HT-29 (cell line): ENCODE measurements at places on chromosomes 7 and 10.

DNA sequence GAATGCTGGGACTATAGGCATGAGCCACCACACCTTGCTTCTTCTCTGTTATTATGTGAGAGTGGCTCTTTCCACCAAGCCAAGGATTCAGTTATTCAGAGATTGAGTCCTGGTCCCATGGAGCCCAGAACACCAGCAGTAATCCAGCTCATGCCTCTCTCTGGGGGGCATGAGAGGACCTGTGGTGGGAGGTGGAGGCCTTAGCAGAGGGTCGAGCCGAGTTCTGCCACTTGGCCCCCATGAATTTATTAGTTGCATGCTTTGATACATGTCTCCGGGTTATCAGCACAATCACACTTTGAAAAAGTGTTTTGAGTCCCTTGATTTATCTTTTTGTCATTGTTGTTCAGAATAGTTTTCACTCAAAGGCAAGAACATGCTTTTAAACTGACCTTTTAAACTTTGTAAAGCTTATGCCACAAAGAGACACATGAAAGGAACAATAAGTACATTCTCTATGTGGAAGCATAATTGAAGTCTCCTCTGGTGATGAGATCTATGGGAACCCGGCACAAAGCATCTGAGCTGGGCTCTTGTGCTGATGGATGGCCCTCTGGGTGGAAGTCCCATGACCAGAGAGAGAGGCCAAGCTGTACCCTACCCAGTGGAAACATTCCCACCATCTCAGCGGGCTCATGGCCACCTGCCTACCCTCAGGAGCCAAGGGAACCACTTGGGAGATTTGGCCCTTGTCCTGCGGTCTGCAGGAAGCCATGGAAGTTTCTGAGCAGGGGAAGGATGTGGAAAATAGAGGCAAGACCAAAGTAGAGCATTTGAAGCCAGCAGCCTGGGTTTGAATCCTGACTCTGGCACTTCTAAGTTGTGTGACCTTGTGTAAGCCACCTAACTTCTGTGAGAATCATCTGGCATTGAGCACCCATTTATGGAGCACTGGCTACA is 53.9 kb downstream of the MINDY4 start:
- no peak for DNase-seq

DNA sequence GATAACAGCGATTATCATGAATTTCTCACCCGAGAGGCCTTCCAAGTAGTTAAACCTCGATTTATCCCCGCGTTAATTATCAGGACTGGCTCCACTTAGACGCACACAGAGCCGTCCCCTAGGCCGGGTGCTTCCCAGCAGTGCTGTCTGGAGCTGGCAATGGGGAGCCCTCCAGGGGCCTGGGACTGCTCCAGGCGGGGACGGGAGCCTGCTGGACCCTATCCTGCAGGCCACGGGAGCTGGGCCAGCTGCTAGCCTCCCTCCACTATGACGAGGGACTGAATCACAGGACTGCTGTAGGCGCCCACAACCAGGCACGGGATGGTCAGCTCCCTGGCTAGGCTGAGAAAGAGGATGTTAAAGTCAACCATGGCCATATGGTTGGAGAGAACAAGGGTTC is 229.1 kb downstream of the ELFN1 start:
- DNase-seq = no peak

DNA sequence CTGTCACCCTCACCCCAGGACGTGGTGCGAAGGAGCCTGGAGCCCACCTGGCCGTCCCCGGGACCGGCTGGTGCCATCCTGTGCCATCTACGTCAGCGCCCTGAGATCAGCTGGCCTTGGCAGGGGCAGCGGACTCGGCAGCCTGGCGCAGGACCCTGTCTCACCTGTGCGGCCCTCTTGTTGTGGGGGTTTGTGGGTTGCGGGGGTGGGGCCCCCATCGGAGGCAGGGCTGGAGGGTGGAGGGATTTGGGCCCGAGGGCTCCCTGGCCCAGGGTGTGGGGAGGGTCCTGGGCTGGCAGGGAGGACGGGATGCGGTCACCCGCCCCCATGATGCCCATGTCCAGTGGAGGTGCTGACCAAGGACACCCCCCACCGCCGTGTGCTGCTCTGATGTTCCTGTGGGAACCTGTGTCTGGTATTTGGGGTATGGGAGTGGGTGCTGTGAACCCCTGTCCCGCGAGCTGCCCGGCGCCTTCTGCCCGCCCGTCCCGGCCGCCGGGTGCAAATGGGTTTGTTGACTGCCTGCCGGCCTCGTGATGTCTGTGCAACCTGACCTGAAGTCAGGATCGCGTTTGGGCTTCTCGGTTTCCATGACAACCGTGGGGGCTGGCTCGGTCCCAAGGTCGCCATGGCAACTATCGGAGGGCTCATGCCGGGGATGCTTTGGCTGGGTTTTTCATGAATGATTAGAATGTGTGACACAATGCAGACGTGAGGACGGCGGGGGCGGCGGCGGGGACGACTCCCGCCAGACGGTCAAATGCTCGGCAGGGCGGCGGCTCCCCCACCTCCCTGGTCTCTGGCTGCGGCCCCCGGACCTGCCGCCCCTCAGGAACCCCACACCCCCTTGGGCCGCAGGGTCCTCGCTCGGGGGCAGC is 7.3 kb downstream of the MAFK start:
- no peak for DNase-seq

DNA sequence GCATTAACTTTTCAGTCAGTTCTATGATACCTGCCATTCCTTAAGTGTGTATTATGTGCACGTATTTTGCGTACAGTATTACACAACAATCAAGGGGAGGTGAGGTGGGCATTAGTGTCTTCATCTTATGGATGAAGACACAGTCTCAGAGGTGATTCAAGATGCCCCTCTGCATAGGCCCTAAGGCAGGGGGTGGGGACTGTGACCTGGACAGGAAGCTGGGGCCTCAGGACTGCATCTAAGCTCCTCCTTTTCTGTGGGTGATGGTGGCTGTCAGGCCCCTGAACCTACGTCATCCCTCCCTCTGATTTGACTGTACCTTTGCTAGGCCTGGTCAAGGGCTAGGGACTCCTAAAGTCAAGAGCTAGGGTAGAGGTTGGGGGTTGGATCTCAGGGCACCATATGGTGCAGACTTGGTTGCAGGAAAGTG is 38.9 kb downstream of the HK1 start:
- no peak for DNase-seq

GRCh38 chr10:30701451-30702173 is 72.1 kb upstream of the LYZL2 start:
- peak; percentile 66 for DNase-seq

DNA sequence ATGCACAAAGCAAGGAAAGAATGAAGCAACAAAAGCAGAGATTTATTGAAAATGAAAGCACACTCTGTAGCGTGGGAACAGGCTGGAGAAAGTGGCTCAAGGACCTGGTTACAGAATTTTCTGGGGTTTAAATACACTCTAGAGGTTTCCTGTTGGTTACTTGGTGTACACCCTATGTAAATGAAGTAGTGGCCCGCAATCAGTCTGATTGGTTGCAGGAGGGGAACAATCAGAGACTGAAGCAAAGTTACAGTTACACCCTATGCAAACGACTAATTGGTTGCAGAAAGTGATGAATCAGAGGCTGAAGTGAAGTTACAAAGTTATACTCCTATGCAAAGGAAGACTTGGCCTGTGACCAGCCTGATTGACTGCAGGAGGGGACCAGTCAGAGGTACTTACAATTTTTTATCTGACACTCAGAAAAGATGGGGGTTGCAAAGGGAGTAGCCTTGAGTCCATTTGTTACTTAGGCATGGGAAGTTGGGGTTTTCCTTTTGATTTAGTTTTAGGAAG is 3.6 kb upstream of the MTPN start:
- no peak for DNase-seq

GRCh38 chr10:22110761-22111160 is 107.1 kb downstream of the EBLN1 start:
- no peak for DNase-seq
